ENCODE measurements at places on chromosomes 11 and 22.
A peak's percentile ranks its signal among the peaks of the same experiment; 100 is the strongest.

DNA sequence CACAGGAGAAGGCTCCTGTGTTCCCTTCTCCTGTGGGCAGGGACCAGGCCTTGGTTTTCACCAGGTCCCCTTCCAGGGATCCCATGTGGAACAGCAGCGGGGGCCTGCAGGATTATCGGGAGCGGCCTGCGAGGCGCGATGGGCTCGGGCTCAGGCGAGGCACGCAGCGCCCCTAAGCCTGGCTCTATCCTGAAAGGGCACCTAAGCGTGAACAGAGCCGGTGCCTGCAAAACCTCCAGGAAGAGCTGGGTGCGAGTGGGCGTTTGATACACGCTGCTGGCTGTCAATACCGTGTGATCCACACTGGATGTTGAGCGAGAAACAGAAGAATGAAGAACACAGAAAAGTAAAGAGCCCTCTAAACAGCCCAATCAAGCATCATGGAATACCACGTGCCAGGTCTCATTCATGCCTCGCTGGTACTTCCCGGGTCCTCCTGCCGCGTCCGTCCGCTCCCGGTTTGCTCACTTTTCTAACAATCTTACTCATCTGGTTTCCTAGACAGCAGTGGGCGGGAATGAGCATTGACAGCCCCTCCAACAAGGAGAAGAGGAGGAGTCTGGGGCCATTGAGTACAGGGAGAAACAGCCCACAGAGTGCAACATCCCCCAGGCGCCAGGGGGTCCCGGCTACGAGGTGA is 12.5 kb downstream of the OSBPL5 start:
- DNase-seq: no peak

DNA sequence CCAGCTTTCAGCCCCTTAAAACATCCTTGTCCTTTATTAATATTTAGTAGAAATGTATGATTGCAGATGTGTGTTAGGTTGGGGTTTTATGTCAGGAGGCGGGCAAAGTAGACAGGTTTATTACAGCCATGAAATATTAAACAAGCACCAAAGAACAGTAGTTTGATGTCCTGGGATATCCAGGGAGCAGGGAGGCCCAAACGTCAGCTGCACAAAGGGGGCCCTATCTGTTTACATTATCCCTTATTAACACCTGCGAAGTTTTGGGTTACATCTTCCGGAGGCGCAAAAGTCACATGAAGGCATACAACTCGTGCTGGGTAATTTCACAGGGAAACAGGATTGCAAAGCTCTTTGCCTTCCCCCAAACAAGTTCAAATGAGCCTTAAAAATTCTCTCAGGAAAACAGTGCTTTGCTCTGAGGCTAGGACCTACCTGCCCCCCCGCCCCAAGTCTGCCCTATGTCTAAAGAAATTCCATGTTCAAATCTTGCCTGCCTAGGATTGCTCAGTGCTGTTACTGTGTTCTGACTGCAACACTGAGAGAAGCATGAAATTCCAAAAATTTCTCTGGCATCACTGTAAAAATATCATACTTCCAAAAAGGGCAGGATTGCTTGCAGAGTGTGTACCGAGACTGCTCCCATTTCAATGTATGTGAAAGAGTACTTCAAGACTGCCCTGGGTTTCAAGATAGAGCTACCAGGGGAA is 8.9 kb downstream of the MN1 start:
- DNase-seq: no peak

DNA sequence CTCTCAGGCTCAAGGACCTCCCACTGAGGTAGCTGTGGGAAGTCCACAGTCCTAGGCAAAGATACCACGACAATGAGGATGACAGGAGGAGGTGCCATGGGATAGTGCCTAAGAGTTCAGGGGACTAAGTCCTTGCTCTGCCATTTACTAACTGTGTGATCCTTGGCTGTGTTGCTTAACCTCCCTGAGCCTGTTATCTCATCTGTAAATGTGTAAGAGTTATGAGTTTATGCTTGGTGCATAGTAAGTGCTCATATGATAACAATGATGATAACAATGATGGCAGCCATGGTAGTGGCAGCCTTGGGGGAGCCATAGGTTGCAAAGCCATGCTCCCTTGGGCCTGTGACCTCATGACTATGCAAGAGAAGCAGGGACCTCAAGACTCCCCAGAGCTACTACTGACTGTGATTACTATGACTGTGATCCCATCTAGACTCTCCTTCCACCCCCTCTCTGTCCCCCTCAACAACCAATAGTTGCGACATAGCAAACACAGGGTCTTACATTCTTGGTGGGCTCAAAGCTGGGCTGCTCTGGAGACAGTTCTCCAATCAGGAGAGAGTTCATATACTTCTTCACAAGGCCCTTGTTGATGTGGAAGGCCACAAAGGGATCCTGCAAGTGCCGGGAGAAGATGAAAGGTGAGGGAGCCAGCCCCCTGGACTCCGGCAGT is 3.9 kb downstream of the FADS1 start:
- no peak for DNase-seq

GRCh38 chr11:12793065-12793464 is 118.8 kb downstream of the TEAD1 start:
- DNase-seq: no peak

- no peak for DNase-seq
Measured at GRCh38 chr22:49233507-49234100, 594.1 kb downstream of the BRD1 start.

- no peak for DNase-seq
Measured at GRCh38 chr11:9573775-9574621, 528 bp downstream of the WEE1 start.

- no peak for DNase-seq
Measured at GRCh38 chr22:26838471-26838825, 181.1 kb downstream of the MIAT start.

GRCh38 chr22:36334821-36335603 is 52.8 kb downstream of the MYH9 start:
- peak; percentile 44 for DNase-seq

GRCh38 chr11:125062218-125062930 is 731 bp upstream of the SLC37A2 start:
- DNase-seq: no peak

DNA sequence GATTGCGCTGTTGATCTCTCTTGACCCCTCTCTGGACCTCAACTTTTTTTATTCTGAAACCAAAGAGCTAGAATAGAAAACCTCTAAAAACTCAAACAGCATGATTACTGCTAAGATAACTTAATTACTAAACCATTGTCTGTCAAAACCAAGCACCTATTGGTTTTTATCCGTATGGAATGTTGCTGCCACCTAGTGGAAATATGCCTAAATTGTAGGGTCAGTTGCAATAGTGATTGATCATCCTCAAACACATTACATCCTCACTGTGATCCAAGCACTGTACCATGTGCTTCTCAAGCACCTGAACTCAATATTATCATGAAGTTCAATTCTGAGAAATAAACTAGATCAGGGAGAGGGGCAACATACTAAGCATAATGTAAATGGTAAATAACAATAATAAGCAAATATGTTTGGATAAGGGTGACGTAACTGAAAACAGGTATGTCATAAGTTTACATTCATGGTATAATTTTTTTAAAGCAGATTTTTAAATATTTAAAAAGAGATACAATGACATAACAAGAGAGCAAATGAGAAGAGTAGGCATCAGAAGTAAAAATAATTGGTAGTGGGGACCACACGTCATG is 3.8 kb upstream of the OR5A2 start:
- DNase-seq: no peak

GRCh38 chr11:112728288-112728687 is 232.9 kb upstream of the NCAM1 start:
- DNase-seq: no peak

DNA sequence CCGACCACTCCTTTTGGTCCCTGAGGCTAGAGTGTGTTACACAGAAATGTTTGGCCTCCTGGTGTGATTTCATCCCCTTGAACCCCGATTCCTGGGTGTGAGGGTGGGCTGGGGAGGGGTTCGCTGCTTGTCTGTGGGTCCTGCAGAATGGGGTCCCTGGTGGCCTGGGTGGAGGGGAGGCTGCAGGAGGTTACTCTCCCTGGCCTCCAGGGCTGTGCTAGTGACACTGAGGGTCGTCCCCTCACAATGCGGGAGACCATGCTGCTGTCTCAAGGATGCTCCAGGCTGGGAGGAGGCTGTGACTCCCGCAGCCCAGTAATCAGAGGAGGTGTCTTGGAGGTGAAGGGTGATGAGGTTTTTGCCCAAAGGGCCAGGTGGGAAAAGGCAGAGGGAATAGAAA is 17.0 kb upstream of the OMP start:
- DNase-seq: no peak

DNA sequence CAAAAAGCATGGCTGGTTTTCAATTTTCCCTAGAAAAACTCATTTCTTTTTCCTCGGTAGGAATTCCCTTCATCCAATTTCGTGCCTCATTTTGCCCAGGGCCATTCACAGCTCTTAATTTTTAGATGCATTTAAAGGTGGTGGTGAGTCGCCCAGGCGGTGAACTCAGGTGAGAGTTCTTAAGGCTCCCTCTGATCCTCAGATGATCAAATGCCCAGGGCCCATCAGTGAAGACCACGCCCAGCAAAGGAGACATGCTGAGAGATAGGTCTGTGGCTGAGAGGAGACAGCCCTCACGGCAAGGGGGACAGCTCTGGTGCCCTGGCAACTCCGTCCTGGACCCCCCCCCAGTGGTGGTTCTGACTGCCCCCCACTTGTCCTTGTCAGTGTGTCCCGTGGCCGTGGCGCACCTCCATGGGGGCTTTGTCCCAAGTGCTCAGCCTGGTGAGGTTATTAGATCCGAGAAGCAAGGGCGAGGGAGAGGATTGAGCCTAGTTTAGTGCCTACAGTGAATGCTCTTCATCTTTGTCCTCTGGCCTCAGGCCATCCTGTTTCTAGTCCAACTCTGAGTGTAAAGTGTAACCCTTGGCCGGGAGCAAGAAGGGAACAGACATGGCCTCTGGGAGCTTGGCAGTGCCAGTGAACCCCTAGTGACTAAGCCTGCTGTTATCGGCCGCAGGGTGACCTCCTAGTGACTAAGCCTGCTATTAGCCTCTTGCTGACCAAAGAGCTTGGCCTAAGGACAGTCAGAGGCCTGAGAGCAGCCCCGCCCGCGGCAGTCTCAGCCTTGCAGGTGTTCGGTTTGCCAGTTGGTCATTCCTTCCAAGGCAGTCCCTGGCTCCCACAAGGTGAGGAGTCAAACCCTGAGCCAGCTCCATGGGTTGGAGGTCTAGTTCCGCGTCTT is 83.5 kb downstream of the CTTN start:
- DNase-seq: no peak

- peak; percentile 44 for DNase-seq
Measured at GRCh38 chr11:47607380-47607779, 13.2 kb upstream of the C1QTNF4 start.

DNA sequence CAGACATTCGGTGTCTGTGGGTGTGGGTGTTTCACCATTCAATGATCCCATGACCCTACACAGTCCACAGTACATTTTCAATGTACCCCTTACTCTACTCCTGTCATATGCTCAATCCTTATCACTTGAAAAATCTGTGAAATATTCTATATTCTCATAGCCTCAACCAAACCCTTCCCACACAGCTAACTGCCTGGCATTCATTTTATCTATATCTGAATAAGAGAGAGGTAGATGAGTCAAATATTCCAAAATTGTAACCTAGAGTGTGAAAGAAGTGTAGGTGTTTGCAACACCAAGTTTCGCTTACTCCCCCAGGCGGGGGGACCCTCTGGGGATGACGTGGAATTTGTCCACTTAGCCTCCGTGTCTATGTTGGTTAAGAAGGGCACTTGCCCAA is 354.8 kb downstream of the ETS1 start:
- DNase-seq: no peak

- no peak for DNase-seq
Measured at GRCh38 chr11:26936109-26936508, 57.8 kb upstream of the FIBIN start.

- no peak for DNase-seq
Measured at GRCh38 chr11:31656051-31656450, 146.5 kb downstream of the ELP4 start.

DNA sequence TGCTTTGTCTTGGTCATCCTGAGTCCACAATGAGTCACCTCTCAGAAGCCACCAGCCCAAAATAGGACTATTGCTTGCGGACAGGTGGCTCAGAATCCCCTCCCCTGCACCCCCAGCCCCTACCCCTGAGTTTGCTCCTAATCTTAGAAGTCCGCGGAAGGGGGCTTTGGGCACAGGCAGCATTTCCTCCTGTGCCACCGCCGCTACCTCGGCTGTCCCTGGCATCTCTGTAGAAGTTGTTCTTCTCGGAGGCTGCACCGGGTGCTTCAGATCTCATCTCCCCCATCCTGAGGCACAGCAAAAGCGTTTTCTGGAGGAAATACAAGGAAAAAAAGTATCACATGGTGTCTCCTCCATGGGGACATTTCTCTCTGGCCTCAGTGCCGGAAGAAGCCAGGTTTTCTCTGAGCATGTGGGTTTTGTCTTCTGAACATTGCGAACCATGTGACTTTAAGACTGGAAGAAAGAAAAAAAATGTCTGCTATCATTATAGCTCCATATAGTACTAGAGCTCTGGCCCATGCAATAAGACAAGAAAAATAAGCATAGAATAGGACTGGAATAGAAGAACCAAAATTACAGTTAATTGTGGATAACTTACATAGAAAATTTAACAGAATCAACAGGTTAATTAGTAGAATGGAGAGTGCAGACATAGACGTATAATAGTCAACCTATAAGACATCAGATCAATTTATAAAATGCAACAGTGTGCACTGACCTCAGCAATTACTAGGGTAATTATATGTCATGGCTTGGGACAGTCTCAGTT is 63.2 kb downstream of the SHISAL1 start:
- DNase-seq: no peak

DNA sequence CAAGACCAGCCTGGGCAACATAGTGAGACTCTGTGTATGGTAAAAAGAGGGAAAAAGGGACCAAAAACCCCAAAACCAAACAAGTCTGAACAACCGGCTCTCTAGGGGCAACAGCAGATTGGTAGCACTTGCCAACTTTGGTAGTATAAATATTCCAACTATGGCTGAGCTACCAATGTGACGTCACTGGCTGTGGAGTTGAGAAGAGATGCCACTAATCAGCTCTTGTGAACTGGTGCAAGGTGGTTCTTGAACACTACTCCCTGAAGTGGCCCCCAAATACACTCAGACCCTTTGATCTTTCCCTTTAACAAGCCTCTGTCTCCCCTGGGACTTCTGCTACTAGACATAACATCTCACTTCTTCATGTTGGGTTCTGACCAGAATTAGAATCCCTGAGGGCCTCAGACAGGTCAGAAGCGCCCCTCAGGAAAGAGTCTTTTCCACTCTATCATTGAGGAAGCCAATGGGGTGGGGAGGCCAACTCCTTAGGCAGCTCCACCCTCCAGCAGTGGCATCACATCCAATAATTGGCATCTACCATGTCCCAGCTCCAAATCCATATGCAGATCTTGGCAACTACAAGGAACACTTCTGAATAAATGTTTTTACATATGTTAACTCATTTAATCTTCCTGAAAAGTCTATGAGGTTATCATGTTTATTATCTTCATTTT is 49.2 kb downstream of the RPL27A start:
- DNase-seq: no peak

- no peak for DNase-seq
Measured at GRCh38 chr11:74279256-74279655, 32.2 kb downstream of the P4HA3 start.

GRCh38 chr22:49232319-49233067 is 595.2 kb downstream of the BRD1 start:
- no peak for DNase-seq

DNA sequence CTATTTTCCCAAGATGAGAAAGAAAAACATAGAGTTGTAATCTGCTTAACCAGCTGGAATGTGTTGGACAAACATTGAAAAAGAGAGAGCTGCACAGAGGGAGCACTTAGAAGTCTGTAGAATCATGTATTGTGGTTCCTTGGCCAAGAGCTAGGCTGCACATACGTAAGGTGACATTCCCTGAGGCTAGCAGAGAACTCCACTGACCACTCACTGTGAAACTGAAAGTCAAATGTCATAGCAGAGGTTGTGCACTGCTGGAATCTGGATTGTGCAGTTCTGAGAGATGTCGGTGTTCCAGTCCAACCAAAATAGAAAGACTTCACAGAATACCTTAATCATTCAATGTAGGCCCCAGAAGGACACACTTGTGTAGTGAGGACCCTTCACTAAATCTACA is 772.8 kb upstream of the RAG2 start:
- no peak for DNase-seq

Measured in anterior cingulate cortex (tissue), 58 donors.